ENCODE measurements at places on chromosomes 13 and 19. TPM values are rescaled to one million over a fixed set of nuclear protein-coding genes. Genes with fewer than 3 reads are reported as not detected.

KLF2 gene
- 4.0 TPM for total RNA-seq

MYH14 gene
- not detected for total RNA-seq

KIR2DL1 gene
- not detected for total RNA-seq

DNA sequence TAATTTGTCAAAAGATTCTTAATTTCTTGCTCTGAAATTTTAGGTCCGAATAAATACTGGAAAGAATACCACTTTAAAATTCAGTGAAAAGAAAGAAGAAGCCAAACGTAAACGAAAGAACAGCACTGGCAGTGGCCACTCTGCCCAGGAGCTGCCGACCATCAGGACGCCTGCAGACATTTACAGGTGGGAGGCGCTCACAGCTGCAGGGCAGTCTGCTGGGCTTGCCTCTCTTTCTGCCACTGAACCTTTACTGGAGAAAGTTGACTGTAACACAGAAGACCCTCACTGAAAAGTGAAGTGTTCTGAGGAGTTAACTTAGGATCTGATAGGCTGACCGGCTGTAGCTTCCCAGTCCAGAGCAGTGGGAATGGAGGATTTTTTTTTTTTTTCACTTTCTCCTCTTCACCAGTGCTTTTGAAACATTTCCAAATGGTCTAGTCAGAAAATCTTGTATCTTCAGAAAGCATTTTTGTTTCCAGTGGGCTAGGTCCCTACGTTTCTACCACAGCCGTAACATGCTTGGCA lies 69.1 kb downstream of the URI1 start:
- DNase-seq: no peak

DNA sequence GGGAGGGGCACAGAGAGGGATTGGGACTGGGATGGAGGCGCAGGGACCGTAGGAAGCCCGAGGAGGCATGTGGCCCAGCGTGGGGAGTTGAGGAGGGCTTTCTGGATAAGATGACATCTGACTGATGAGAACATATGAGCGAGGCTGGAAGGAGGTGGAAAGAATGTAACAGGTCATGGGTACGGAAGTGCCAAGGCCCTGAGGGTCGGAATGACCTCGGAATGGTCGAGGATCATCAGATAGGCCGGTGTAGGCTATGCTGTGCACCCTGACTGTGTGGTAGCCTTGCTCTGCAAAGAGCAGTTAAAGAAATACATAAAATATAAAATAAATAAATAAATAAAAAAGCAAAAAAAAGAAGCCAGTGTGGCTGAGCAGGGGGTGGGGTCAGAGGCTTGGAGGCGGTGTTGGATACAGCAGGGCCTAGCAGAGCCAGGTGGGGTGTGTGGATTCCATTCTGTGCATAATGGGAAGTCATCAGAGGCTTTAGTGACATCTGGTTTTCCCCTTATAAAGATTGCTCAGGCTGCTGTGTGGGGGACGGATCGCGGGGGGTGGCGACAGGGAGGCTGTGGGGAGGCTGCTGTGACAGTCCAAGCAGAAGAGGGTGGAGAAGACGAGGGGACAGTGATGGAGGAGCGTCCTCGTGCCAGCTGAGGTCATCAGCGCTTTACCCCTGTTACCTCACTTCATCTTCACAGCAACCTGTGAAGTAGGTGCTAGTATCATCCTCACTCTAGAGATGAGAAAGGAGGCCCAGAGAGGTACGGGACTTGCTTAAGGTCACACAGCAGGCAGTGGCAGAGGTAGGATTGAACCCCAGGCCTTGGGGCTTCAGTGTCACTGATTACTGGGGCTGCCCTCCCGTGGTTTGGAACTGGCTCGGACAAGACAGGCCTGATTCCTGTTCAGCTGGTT lies 5.0 kb downstream of the PAK4 start:
- DNase-seq: no peak

DNA sequence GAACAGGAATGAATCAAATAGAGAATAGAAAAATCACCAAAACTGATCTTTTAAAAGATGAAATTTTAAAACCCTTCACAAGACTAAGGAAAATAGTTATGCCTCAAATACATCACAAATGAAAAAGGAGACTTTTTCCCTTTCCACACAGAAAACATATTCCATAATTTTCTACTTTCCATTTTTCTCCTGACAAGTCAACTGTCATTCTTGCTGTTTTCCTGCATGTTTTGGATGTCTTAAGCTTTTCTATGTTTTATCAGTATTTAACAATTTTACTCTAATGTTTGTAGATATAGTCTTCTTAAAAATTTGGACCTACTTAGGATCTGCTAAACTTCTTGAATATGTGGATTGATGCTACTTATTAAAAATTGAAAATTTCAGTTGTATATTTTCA lies 810.8 kb downstream of the OLFM4 start:
- no peak for DNase-seq

DNA sequence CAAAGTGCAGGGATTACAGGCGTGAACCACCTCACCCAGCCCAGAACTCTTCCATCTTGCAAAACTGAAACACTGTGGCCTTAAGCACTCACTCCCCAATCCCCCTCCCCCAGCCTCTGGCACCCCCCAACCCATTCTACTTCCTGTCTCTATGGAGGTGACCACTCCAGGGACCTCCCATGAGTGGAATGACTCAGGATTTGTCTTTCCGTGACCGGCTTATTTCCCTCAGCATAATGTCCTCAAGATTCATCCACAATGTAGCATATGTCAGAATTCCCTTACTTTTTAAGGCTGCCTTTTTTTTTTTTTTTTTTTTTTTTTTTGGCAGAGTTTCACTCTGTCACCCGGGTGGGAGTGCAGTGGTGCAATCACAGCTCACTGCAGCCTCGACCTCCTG lies 3.6 kb upstream of the F2RL3 start:
- no peak for DNase-seq

GRCh38 chr19:18156841-18157464 lies 4.0 kb downstream of the PIK3R2 start:
- peak; percentile 64 for DNase-seq

- no peak for DNase-seq
Observed at GRCh38 chr19:1822210-1822609, 10.1 kb upstream of the ATP8B3 start.

DNA sequence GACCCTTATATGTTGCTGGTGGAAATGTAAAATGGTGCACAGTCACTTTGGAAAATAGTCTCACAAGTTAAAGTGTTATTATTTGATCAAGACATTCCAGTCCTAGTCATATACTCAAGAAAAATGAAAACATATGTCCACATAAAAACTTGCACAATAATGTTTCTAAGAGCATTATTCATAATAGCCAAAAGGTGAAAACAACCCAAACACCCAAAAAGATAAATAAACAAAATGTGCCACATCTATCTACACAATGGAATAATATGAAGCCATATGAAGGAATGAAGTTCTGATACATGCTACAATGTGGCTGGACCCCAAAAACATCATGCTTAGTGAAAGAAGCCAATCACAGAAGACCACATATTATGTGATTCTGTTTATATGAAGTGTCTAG lies 14.4 kb upstream of the AKAP8 start:
- DNase-seq: no peak

DNA sequence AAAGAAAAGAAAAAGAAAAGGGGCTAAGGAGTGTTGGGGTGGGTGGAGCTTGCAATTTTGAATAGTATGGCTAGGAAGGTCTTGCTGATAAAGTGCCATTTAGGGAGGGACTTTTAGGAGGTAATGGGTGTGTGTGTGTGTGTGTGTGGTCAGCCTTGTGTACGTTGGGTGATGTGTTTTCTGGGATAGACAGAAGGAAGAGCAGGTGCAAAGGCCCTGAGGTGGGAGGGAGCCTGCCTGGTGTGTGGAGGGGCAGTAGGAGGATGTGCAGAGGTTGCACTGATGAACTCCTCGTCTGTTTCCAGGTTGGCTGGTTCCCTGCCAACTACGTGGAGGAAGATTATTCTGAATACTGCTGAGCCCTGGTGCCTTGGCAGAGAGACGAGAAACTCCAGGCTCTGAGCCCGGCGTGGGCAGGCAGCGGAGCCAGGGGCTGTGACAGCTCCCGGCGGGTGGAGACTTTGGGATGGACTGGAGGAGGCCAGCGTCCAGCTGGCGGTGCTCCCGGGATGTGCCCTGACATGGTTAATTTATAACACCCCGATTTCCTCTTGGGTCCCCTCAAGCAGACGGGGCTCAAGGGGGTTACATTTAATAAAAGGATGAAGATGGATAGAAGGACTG lies 30.5 kb upstream of the ADGRE1 start:
- DNase-seq: no peak

GRCh38 chr13:96769874-96770273 lies 224.4 kb downstream of the OXGR1 start:
- no peak for DNase-seq
